C1 segment of cervical spinal cord (tissue), 14 donors: ENCODE measurements at places on chromosomes 16 and 17.

DNA sequence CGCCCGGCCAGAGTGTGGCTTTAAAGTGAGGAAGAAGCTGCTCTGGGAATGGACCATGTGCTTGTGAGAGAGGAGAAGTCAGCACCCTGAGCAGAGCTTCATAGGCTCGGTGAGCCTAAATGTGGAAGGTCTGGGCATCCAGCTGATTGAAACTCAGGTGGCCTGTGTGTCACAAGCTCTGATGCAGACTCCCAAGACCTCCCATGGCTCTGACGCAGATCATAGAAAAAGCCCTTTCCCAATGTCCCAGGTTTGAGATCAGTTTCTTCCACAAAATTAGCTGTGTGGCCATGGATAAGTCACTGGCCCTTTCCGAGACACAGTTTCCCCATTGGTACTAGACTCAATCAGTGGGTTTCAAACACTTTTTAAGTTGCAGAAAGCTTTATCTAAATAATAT is 180.0 kb upstream of the CCL2 start:
- DNase-seq: no peak

DNA sequence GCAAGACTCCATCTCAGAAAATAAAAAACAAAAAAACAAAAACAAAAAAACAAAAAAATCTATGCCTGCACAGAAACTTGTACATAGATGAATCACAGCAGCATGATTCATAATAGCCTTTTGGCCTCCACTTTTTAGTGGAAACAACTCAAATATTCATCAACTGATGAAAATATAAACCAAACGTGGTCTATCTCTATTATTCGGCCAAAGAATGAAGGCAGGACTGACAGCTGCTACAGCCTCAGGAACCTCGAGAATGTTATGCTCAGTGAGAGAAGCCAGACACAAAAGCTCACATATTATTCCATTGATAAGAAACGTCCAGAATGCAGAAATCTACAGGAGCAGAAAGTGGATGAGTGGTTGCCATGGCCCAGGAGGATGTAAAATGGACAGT is 19.8 kb downstream of the PPL start:
- no peak for DNase-seq

DNA sequence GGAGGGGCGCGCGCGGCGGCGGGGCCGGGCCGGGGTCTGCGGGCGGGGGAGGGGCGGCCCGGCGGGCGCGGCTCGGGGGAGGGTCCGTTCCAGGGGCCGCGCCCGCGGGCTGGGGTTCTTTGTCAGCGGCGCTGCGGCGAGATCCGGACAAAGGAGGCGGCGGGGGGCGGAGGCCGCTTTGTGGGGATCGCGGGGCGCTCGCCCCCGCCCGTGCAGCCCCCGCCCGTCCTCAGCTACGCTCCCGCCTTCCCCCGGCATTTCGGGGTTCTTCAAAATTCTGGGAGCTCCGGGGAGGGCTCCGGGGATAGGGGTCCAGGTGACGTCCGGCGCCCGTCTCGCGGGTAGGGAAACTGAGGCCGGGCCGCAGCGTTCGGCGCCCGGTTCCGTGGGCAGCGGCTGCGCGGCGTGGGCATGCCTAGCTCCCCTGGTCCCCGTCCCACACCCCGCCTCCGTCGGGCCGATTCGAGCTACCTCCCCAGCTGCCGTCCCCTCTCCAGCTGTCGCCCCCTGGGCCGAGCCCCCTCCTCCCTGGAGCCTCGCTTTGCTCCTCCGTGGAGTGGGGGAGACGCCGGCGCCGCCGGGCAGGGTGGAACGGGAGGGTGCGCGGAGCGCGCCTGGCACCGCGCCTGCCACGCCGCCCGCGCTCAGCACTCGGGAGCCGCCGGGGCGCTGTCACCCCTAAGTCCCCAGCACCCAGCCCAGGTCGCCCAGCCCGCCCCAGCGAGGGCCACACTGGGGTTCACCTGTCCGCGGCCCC is 546 bp downstream of the SNN start:
- DNase-seq: peak; percentile 49

GRCh38 chr17:6110088-6110487 is 39.9 kb downstream of the WSCD1 start:
- DNase-seq: no peak

- no peak for DNase-seq
Measured at GRCh38 chr16:152141-153128, at the start of gene HBZ. TSS of gene HBZ (plus strand) at chr16:152644. CDS start at chr16:152910, 266 bp downstream.

DNA sequence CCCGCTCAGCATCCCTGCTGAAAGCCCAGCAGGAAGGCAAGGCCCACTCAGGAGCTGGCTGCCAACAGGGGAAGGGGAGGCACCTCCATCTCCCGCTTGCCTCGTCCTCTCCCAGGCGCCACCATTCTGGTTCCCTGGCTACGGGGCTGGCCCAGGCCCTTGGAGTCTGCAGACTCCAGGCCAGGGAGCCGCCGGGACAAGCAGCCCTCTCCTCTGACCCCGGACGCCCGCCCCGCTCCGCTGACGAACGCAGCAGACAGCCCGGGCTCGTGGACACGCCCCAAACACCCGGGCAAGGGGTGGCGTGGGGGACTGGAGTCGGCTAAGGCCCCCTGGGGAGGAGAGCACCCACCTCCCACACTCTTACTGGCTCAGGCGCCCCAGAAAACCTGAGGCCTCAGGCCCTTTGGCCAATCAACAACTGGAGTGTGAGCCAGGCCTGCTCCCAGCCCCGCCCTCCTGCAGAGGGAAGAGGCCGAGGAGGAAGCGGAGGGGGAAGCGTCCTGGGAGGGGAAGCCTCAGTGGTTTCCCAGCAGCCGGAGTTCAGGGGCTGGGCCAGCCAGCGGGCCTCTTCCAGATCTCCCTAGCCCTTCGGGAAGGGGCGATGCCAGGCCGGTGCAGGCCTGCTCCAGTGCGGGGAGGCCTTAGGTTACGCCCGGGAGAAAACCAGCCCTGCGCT is 4.2 kb downstream of the MNT start:
- peak; percentile 20 for DNase-seq

DNA sequence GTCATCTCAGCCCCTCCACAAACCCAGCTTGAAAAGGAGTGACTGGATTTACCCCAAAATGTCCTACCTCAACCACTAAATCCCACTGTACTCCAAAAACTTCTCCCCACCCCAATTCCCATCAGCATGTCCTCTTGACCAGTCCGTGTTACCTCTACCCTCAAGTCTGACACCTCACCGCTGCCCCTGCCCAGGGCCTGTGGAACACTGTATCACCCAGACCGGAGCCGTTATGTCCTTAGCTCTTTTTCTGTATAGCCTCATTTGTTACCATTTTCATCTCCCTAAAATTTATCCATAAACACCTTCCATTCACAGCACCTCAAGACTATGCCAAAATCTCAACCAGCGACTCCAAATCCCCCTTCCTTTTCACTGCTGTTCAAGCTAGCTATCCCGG is 2.4 kb downstream of the PHF23 start:
- no peak for DNase-seq

- DNase-seq: no peak
Measured at GRCh38 chr16:89105599-89106151, 12.0 kb downstream of the ACSF3 start.

DNA sequence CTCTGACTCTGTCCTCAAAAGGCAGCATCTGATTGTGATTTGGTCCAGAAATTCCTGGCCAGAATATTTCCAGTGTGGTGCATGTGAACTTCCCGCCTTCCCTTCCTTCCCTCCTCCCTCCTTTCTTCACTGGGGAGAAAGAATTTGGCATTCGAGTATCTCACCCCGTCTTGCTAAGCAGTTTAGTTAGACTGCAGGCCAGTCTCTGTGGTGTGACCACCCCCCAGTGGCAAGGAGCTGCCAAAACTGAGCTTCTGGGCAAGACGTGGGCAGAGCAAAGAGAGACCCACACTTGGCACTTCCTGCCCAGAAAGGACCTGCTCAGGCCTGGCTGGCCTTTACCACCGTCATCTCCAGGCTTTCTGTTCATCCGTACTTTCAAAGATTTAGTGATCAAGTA is 36.4 kb downstream of the SNX20 start:
- DNase-seq: no peak

GRCh38 chr17:63517825-63518534 is 5.2 kb upstream of the KCNH6 start:
- no peak for DNase-seq

DNA sequence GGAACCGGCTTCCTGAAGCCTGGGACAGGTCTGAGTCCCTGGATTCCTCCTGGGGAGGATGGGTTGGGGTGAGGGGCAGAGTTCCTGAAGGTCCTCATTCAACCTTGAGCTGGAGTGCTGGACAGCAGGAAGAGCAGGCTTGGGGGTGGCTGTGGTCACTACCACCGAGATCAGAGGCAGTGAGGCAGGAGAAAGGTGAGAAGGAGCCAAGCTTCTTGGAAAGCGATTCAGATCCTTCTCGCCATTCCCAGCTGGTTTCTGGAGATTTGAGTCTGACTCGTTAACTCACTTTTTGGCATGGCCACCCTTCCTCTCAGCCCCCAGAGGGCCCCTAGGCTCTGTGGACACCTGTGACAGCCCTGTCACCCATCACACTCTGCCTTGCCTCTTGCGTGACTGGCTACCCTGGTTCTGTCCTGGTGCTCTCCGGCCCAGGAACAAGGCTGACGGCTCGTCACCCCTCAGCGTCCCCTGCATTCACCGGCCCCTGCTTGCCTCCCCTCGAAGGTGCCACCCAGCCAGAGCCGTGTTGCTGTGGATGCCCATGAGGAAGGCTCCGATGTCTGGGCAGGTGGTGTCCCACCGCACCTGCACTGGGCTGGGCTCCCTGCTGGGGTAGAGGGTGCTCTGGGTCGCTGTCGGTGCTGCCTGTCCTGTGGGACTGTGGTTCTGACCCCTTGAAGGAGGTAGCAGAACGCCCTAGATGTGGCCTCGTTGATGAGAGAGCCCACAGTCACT is 9.7 kb upstream of the TIMP2 start:
- no peak for DNase-seq

DNA sequence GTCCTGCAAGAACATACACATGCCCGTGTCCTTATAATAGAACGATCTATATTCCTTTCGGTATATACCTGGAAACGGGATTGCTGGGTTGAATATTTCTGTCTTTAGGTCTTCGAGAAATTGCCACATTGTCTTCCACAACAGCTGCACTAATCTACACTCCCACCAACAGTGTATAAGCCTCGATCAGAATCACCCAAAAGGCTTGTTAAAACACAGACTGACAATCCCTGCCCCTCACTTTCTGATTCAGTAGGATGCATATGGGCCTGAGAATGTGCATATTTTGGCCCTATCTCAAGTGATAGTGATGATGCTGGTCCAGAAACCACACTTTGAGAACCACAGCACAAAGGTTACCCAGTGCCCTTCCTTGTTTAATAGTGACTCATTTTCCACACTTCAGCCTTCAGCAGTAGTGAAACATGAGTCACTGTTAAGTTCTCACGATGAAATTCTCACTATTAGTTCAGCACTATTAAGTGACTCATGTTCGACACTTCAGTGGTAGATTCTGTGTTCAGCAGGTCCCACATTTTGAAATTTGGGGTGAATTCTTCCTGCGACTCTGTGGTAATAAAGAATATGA is 215.6 kb downstream of the GRIN2A start:
- no peak for DNase-seq

- DNase-seq: no peak
Measured at GRCh38 chr17:51261024-51261963, 948 bp downstream of the UTP18 start.

- DNase-seq: no peak
Measured at GRCh38 chr17:73393381-73393780, 81.6 kb upstream of the CDC42EP4 start.

DNA sequence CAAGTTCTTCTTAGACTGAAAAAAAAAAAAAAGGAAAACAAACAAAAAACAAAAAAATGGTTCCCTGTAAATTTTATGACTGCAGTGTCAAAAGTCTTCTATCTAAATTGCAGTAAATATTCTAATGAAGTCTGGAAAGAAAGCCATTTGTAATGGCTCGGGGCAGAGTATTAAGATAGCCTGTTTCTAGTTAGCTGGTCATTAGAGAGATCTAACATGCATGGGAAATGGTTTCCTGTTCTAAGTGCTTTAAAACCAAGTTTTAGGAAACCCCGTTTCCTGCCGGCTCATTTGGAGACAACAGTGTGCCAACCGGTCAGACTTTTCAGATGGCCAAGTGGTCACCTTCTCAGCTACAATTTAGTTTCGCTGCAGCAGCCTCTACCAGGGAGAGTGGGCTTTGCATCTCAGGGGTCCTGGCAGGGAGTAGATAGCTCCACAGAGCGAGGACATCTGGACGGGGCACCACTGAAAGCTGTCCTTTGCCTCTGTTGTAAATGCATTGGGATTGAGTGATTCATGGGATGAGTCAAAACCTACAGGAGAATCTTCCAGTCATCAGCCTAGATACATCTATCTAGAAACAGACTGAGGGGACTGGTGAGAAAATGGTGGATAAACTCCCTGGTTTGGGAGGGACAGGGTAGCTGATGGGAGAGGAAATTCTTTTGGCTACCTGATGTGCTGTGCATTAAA is 473.2 kb upstream of the SALL1 start:
- no peak for DNase-seq

GRCh38 chr16:78996790-78997189 is 603.7 kb downstream of the MAF start:
- DNase-seq: no peak

GRCh38 chr17:8632061-8632460 is 1.5 kb upstream of the MYH10 start:
- no peak for DNase-seq

GRCh38 chr16:61261315-61261714 is 774.9 kb downstream of the CDH8 start:
- no peak for DNase-seq

DNA sequence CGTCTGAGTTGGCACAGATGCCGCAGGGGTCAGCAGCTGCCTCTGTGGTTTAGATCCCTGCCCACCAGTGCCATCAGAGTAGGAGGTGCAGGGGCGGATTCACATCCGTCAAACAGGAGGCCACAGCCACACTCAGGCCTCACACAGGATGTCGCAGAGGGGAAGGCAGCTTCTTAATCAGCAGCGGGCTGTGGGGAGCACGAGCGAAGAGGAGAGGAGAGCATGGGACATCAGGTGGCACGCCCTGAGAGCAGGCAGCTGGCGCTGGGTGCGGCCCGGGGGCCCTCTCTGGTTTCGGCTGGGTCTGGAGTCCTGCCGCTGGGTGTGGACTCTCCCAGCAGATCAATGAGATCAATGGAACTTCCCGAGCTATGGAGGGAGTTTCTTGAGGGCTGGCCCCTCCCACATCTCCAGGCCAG is 9.6 kb downstream of the LLGL2 start:
- no peak for DNase-seq
